ENCODE measurements at places on chromosomes 2 and 18.
A peak's percentile ranks its signal among the peaks of the same experiment; 100 is the strongest.

DNA sequence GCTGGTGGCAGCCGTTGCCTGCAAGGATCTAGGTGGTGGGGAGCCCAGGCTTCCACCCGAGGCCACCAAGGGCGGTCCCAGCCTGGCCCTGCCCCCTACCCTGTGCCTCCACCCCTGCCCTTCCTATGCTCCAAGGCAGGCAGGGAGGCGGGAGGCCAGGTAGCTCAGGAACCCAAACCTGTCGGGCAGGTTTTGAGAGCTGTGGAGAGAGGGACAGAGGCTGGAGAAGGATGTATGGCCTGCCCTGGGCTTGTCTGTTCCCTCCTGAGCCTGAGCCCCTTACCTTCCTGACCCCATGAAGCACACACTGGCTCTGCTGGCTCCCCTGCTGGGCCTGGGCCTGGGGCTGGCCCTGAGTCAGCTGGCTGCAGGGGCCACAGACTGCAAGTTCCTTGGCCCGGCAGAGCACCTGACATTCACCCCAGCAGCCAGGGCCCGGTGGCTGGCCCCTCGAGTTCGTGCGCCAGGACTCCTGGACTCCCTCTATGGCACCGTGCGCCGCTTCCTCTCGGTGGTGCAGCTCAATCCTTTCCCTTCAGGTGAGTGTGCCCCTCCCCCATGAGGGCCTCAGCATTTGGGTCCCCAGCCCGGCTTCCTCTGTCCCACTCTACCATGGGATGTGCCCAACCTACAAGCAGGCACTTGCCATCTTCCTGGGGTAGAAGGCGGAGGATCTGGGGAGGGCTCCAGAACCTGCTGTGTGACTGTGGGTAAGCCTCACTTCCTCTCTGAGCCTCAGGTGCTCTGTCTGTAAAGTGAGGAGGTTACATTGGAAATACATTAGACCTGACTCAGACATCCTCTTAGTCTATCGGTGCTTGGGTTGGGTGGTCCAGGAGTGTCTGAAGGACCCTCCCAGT lies at the start of gene PROM2:
Gene PROM2 (plus strand): TSS at position 159 of the 860 bp plus-strand sequence. CDS start 137 bp downstream, at position 296.
- DNase-seq: no peak

DNA sequence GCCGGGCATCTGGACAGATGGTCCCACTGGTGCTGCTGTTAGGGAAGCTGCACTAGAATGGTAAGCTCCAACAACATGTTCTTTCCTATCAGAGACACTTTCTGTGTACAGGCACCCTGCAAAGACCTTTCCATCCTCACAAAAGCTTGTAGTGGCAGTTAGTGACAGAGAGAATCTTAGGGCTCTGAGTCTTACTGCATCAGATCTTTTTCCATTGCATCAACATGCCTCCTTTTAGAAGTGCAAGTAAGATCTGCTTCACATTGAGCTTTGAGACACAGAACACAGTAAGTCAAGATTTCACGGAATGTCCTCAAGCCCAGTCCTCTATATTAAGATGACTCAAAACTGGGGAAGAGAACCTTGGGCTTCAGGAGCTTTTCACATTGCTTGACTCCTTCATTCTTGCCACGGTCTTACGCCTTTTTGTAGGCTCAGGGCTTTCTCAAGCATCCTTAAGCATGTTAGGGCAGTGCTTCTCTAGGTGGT lies 52.6 kb downstream of the ARL4C start:
- DNase-seq: no peak

DNA sequence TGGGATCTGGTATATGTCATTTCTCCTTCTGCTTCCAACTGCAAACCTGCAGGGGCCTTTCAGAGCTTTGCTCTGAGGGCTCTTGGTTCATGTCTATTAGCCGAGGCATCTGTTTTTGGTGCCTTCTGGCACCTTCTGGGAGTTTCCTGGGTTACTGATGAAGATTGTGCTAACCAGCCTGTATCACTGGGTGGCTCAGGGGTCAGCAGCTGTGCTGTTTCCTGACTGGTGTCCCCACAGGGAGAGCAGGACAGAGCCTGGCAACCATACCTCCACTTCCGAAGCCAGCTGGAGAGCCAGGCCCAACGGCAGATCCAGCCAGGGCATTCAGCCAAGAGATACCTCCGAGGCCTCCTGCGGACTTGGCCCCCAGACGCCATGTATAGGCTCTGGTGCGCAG lies 17.5 kb downstream of the KIAA2012 start:
- peak; percentile 82 for DNase-seq

GRCh38 chr2:222656526-222657446 lies 894 bp upstream of the FARSB start:
- DNase-seq: peak; percentile 45

DNA sequence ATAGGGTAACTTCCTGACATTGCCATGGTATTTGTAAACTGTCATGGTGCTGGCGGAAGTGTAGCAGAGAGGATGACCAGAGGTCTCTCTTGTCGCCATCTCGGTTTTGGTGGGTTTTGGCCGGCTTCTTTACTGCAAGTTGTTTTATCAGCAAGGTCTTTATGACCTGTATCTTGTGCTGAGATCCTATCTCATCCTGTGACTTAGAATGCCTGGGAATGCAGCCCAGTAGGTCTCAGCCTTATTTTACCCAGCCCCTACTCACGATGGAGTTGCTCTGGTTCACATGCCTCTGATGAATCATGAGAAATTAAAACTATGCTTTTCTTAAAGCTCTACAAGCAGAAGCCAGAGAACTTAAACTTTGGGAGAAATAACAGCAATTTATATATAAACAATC lies 12.7 kb upstream of the NFU1 start:
- no peak for DNase-seq

DNA sequence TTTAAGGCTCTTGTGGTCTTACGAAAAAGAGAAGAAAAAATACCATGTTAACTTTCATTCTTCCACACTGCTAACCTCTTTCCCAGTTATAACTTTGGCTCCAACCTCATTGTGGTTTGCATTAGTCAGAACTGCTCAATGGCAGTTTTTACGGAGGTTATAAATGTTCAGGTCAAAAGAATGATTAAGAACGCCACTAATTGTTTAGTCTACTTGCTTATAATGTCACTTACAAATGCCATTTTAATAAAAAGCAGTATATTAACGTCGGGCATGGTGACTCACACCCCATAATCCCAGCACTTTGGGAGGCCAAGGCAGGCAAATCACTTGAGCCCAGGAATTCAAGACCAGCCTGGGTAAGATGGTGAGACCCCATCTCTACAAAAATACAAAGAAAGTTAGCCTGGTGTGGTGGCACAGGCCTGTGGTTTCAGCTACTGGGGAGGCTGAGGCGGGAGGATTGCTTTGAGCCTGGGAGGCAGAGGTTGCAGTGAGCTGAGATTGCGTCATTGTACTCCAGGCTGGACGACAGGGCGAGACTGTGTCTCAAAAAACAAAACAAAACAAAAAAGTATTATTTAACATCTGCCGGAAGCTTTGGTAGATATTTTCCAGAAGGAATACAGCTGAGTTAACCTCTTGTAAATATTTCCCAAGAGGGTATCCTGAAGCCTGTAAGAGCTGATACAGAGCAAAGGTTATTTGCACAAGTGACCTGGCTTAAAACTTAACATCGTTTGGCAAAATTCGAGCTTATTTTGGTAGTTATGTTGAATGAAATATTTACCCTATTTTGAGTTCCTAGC lies 5.1 kb downstream of the AGPS start:
- no peak for DNase-seq

GRCh38 chr18:44117821-44118220 lies 562.9 kb upstream of the SETBP1 start:
- DNase-seq: no peak

DNA sequence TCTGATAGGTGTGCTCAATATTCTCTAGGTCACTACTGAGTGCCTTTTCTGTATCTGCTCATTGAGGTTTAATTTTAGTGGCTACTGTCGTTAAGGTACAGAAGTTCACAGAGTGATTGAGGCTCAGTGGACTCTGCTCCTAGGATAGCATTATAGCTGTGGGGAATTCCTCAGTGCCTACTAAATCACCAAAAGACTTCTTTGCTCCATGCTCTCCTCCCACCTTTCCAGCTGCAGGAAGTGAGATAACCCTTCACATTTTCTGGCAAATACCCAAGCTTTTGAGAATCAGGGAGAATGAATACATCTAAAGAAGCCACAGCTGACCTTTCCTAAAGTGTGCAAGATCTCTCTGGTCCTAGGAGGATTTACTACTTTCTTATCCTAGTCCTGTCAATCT lies 95.2 kb upstream of the FSIP2 start:
- no peak for DNase-seq

GRCh38 chr2:107412209-107412904 lies 414.3 kb upstream of the RGPD4 start:
- no peak for DNase-seq

DNA sequence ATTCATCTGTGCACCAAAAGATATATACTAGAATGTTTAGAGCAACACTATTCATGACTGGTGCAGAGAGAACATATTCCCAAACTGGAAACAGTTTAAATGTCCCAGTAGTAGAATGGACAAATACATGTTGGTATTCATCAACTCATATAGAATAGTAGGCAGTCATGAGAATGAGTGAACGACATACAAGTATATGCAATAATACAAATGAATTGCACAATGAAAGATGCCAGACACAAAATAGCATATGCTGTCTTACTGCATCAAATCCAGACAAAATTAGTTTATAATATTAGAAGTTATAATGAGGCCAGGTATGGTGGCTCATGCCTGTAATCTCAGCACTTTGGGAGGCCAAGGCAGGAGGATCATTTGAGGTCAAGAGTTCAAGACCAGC lies 8.3 kb upstream of the PRKAG3 start:
- no peak for DNase-seq

- DNase-seq: no peak
These were observed 95.4 kb downstream of the DOCK10 start for GRCh38 chr2:224946895-224947294.

DNA sequence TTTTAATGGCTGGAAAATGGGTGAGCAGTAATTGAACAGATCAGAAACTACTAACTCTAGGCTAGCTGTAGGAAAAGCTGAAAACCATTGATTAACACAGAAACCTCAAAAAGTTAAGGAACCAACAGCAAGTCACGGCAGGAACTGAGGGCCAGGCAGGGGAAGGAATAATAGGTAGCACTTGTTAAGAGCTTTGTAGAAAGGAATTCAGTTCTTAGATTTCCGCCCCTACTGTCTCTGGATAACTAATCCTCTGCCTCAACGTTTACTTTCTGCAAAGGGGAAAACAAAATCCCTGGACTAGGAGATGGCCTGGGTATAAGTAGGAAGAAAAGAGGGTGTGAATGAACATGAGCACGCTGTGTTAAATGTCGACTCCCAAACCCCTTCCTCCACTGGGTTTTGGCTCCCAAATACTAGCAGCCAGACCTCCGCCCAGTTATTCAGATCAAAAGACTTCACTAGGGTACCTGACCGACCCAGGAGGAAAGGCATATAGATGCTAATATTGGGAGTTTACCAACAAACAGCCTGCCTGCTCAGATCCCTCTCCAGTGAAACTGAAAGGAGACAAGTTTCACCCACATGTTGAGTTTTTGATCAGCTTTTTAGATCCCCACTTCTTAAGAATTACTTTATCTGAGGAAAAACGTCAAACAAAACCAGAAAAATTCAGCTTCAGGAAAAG lies 12.4 kb downstream of the SMAD2 start:
- DNase-seq: no peak

GRCh38 chr2:177666408-177666807 lies 273.8 kb downstream of the AGPS start:
- no peak for DNase-seq

DNA sequence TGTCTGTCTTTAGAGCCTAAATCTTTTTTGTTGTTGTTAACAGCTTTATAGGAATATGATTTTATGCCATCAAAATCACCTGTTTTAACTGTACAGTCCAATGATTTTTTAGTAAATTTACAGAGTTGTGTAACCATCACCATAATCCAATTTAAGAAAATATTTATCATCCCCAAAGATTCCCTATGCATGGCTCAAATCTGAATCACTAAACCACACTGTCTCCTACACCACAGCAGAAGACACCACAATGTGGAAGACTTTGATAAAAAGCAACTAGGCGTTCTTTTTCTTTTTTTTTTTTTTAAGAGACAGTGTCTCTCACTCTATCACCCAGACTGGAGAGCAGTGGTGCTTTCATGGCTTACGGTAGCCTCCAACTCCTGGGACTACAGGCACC lies 99.6 kb downstream of the TXNL1 start:
- no peak for DNase-seq

GRCh38 chr2:49037197-49037596 lies 117.1 kb downstream of the FSHR start:
- DNase-seq: no peak

DNA sequence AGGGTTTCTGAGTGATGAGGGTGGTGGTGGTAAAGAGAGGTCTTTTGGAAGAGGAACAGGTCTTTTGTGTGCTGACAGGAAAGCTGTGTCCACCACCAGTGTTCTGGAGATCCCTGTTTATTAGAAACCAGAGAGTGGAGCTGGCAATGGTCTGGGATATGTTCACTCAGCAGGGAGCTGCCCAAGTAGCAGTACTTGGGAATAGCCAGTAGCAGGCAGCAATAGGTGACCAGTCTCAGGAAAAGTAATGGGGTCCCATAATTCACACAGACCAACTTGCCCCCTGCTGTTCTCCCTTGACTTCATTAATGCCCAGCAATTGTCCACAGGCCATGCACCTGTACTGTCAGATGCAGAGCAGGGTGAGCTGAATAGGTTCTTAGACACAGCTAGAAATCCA lies 1.8 kb downstream of the TSPYL6 start:
- DNase-seq: no peak

- DNase-seq: peak; percentile 63
These were observed 266.9 kb downstream of the TWIST2 start for GRCh38 chr2:239114616-239115265.

DNA sequence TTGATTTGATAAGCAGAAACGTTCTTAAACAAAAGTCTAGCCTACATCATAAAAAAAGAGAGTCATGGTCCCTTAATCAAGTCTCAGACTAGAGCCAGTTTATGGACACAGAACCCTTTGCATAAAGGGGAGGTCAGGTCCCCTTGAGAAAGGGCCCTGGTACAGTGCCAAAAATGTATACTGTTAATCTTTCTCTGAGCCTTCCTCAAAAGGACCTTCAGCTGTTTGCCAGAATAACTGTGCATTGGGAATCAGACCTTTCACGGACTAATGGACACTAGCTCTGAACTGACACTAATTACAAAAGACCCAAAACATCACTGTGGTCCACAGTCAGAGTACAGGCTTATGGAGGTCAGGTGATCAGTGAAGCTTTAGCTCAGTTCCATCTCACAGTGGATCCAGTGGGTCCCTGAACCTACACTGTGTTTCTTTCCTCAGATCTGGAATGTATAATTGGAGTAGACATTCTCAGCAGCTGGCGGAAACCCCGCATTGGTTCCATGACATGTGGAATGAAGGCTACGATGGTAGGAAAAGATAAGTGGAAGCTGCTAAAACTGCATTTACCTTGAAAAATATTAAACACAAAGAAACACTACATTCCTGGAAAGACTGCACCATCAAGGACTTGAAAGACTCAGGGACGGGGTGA lies 151.4 kb downstream of the TMEFF2 start:
- DNase-seq: no peak

All from SK-N-SH (cell line).